ENCODE measurements at places on chromosomes 12 and 14. TPM values are rescaled to one million over a fixed set of nuclear protein-coding genes. Genes with fewer than 3 reads are reported as not detected.

- no peaks in the 10 kb centered on the region for H3K4me1 ChIP-seq
- no peak overlapping the region for H3K4me3 ChIP-seq
Observed at GRCh38 chr12:103442182-103442555, 53.6 kb downstream of the C12orf42 start.

- H3K36me3 ChIP-seq = no peaks in the 10 kb centered on the region
- no peak overlapping the region for H3K4me3 ChIP-seq
- peak; percentile 26 for DNase-seq
- H3K27ac ChIP-seq = no peak overlapping the region
Observed at GRCh38 chr14:93543766-93544165, 113.0 kb downstream of the UNC79 start.

DNA sequence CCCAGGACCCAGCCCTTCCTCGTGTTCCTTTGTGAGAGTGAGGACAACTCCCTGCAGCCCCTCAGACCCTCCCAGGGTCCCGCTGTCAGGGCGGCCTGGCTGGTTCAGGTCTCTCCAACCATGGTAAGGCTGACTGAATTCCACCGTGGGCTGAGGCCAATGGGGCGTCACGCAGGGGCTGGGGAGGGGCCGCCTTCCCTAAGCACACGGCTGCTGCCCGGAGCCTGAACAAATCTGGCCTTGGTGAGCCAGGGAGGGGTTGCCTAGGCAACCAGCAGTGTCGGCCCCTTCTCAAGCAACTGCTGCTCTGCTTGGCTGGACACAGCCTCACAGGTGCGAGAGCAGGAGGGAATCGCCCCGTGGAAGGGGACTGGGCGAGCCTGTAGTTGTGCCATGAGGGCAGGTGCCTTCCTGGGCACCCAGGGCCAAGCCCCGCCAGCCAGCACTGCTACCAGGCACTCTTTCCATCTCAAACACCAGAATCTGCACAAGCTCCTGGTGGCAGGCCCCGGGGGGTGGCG is 37.0 kb upstream of the GALNT9 start:
- H3K4me1 ChIP-seq = peaks cover 12% of the 10 kb centered on the region
- H3K36me3 ChIP-seq = no peaks in the 10 kb centered on the region
- DNase-seq = no peak
- peaks cover 32% of the 10 kb centered on the region for H3K27me3 ChIP-seq
- H3K27ac ChIP-seq = no peak overlapping the region
- H3K4me3 ChIP-seq = no peak overlapping the region

DNA sequence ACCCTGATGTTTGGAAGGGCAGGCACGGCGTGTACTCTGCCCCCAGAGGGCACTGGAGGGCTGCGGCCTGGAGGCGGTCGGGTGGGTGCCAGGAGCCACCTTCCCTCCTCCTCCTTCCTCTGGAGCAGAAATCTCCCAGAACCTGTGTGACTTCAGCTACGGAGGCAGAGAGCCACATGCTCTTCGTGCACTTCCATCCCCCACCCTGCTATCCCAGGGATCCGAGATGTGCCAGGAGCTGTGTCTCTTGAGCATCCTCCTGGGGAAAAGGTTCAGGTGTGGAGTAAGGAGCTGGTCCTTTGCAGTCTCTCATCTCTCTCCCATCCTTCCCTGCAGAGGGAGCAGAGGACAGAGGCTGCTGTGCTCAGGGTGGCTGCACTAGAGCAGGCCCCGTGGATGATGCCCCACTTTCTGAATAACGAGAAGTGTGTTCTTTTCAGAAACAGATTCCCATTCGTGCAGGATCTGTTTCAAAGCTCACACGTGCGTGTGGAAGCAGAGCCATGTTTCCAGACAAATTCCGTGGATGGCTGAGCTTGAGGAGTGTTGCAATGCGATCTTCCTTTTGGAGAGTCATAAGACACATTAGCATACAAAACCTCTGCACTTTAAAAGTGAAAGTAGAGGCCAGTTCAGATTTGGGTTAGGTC is 162.9 kb downstream of the ADGRD1 start:
- no peaks in the 10 kb centered on the region for H3K36me3 ChIP-seq
- no peak overlapping the region for H3K4me3 ChIP-seq

DNA sequence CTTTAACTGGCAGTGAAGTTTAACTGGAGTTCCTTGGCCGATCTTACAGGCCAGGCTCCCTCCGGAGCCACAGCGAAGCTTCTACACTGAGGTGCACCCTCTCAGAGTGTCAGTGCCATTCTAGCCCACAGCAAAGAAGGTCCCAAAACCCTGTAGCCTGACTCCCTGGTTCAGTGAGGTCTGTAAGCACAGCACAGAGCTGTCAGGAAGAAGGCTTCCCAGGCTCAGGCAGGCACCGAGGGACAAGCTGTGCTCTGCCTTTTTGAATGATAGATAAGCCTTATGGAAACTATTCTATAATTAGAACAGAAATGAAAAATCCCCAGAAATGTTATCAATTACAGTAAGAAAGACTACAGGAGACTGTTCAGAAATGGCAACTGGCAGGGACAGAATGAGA is 40.2 kb downstream of the MOK start:
- H3K36me3 ChIP-seq = no peaks in the 10 kb centered on the region
- H3K27me3 ChIP-seq = no peaks in the 10 kb centered on the region
- H3K27ac ChIP-seq = no peak overlapping the region
- H3K4me1 ChIP-seq = no peaks in the 10 kb centered on the region
- no peak overlapping the region for H3K4me3 ChIP-seq

DNA sequence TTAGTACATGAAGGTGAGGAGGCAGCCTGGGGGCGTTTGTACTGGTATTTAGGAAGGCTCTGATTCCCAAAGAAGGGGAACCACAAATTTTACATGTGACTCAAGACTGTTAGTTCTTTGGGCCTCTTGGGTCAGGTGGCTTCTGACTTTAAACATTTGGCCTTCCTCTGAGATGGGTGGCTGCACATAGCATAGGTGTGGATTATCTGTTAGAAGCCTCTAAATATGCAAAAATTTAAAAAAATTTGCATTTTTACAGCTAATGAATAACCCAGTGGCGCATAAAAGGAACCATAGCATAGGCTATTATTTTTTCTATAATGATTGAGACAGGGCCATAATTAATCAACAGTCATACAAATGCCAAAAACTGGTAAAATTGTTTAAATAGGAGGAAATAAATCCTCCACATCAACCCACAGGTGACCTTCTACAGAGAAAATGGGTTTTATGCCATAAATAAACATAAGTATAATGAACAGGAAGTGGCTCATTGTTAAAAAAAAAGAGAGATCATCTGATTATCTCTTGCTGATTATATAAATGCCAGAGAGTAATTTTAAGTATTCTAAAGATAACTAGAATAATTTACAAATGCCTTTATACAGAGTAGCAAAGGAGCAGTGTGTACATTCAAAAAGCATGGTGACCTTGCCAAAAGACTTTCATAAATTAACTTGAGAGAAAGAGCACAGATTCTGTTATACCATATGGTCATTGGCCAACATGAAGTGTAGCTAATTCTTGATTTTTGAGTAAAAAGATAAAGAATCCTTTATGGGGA is 284.2 kb upstream of the ATP2B1 start:
- no peak for DNase-seq
- H3K27ac ChIP-seq = no peak overlapping the region
- no peaks in the 10 kb centered on the region for H3K36me3 ChIP-seq
- H3K4me3 ChIP-seq = no peak overlapping the region
- peaks cover 5% of the 10 kb centered on the region for H3K4me1 ChIP-seq

DNA sequence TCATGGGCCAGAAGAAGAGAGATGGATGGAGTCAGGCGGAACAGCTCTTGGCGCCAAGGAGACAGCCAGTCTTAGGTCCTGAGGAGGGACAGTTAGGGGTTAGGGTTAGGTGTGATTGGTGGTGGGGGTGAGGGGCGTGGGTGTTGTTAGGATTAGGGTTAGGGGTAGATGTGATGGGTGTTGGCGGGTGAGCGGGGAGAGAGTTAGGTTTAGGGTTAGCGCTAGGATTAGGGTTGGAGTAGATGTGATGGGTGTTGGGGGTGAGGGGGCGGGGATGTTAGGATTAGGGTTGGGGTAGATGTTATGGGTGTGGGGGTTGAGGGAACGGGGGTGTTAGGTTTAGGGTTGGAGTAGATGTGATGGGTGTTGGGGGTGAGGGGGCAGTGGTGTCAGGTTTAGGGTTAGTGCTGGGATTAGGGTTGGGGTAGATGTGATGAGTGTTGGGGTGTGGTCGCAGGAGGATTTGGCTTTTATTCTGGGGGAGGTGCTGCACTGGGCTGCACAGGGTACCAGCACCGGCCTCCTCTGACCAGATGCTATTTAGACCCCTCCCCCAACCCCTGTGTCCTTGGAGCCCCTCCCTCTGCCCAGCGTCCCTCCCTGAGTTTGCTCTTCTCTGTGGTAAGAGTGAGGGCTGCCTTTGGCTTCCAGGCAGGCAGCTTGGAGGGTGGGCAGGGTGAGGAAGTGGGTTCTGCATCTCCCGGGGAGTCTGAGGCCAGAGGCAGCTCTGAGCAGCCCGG is 35.6 kb upstream of the FBRSL1 start:
- peaks cover 42% of the 10 kb centered on the region for H3K27me3 ChIP-seq
- peaks cover 54% of the 10 kb centered on the region for H3K4me1 ChIP-seq
- H3K27ac ChIP-seq = no peak overlapping the region
- no peak overlapping the region for H3K4me3 ChIP-seq
- H3K36me3 ChIP-seq = no peaks in the 10 kb centered on the region

GRCh38 chr14:65392296-65392695 is 20.2 kb upstream of the FUT8 start:
- DNase-seq = no peak
- H3K4me3 ChIP-seq = no peak overlapping the region
- H3K36me3 ChIP-seq = no peaks in the 10 kb centered on the region
- no peaks in the 10 kb centered on the region for H3K27me3 ChIP-seq
- H3K4me1 ChIP-seq = no peaks in the 10 kb centered on the region
- no peak overlapping the region for H3K27ac ChIP-seq

DNA sequence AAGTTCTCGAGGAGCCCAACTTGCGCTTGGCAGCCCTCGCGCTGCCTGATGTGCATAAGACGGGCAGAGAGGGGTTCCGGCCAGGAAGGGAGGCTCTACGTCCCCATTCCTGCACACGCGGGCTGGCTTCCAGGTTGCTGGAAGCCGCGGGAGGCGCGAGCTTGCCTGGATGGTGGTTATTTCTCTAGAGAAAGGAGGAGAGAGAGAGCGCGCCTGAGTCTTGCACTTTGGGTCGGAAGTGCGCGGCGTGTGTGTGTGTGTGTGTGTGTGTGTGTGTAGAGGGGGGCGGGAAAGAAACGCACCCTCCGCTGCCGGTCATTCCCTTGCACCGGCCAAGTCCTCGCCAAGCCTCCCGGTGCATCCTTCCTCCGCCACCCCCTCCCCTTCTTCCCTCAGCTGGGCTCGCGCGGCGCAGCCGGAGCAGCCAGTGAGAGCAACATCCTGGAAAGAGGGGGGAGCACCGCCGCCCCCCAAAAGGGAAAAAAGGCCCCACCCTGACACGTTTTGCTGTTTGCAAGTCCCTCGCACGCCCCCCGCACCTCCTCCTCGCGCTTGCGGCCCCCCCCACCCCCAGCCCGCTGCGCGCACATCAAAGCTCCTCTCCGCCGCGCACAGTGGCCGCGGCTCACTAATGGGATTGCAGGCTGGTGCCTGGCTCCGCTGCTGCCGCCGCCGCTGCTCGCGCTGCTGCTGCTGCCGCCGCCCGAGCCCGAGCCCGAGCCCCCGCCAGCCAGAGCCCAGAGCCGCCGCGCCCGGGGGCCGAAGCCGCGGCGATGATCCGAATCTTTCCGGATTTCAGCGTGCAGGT is 4.4 kb upstream of the NPAS3 start:
- H3K27me3 ChIP-seq = peaks cover 49% of the 10 kb centered on the region
- peak overlapping the region; percentile 62 for H3K4me3 ChIP-seq
- H3K4me1 ChIP-seq = peaks cover 32% of the 10 kb centered on the region
- no peaks in the 10 kb centered on the region for H3K36me3 ChIP-seq

- H3K4me1 ChIP-seq = no peaks in the 10 kb centered on the region
- no peaks in the 10 kb centered on the region for H3K27me3 ChIP-seq
- H3K27ac ChIP-seq = no peak overlapping the region
- no peak for DNase-seq
- H3K36me3 ChIP-seq = no peaks in the 10 kb centered on the region
Observed at GRCh38 chr12:9906873-9907272, 25.3 kb downstream of the CLEC2A start.

GRCh38 chr12:55226523-55226922 is 5.7 kb downstream of the OR10A7 start:
- no peaks in the 10 kb centered on the region for H3K36me3 ChIP-seq
- no peak overlapping the region for H3K4me3 ChIP-seq
- no peak overlapping the region for H3K27ac ChIP-seq
- H3K27me3 ChIP-seq = no peaks in the 10 kb centered on the region
- DNase-seq = no peak

DNA sequence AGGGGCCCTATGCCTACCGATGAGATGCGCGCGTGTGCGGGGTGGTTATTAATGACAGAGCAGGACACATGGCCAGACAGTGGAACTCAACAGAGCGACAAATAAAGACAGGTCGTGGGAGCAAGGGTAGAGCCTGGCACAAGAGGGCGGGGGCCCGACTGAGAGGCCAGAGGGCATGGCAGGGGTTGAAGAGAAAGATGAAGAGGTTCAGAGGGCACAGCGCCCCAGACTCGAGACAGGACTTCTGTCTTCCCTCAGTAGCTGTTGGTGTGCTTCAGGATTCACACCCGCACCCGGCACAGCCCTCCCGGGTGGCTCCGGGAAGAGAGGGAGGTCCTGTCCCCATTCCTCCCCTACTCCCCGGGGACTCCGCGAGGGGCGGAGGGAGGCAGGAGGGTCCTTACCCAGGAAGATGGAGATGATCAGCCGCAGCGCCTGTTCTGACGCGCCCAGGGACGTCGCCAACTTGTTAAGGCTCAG is 366 bp downstream of the LPCAT3 start:
- H3K36me3 ChIP-seq = peaks cover 8% of the 10 kb centered on the region
- H3K4me3 ChIP-seq = peak overlapping the region; percentile 78
- peak overlapping the region; percentile 96 for H3K27ac ChIP-seq

- no peak for DNase-seq
- no peak overlapping the region for H3K4me3 ChIP-seq
- H3K4me1 ChIP-seq = no peaks in the 10 kb centered on the region
Observed at GRCh38 chr12:59004456-59004855, 84.2 kb upstream of the LRIG3 start.

DNA sequence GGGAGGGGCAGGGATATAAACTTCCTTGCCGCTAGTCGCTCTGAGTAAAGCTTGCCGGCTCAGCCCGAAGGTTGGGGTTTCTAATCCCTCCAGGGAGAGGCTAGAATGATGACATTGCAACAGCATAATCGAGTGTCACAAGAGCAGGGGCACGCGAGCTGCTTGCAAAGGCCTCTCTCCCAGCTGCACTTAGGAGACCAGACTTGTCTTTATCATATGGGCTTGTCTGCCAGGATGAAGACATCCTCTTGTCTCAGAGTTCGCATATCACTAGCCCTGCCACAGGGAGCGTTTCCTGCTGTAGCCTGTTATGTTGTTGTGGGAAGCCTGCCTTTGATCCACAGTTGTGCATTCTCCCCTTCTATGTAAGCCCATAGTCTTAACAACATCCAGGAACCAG is 180.0 kb downstream of the ESR2 start:
- H3K4me3 ChIP-seq = no peak overlapping the region
- DNase-seq = peak; percentile 31
- H3K4me1 ChIP-seq = peaks cover 12% of the 10 kb centered on the region
- H3K27ac ChIP-seq = peak overlapping the region; percentile 36
- H3K36me3 ChIP-seq = peaks cover 8% of the 10 kb centered on the region

TEX52 gene
- not detected for total RNA-seq

GPR84 gene
- not detected for total RNA-seq

LTB4R2 gene
- total RNA-seq = 1.9 TPM

SPIC gene
- not detected for total RNA-seq

TSPAN8 gene
- total RNA-seq = 2.5 TPM

AQP5 gene
- 0.71 TPM for total RNA-seq

SYT1 gene
- total RNA-seq = 2.5 TPM

IKBIP gene
- total RNA-seq = 32.1 TPM

STAC3 gene
- total RNA-seq = 202 TPM

PLA2G1B gene
- total RNA-seq = 0.75 TPM
